ENCODE measurements at places on chromosomes 7 and 10.

GRCh38 chr7:104135760-104136558 is 71.9 kb downstream of the ORC5 start:
- no peak for DNase-seq
- H3K27ac ChIP-seq = no peak overlapping the region
- peaks cover 7% of the 10 kb centered on the region for H3K36me3 ChIP-seq
- no peaks in the 10 kb centered on the region for H3K4me1 ChIP-seq

GRCh38 chr10:99854860-99855259 is 72.4 kb downstream of the ABCC2 start:
- no peak overlapping the region for H3K27ac ChIP-seq
- H3K27me3 ChIP-seq = no peaks in the 10 kb centered on the region
- peaks cover 5% of the 10 kb centered on the region for H3K36me3 ChIP-seq
- no peaks in the 10 kb centered on the region for H3K4me1 ChIP-seq
- DNase-seq = no peak

GRCh38 chr7:98085674-98086073 is 21.0 kb upstream of the LMTK2 start:
- peak overlapping the region; percentile 18 for H3K4me3 ChIP-seq
- no peaks in the 10 kb centered on the region for H3K27me3 ChIP-seq
- peak; percentile 68 for DNase-seq
- H3K27ac ChIP-seq = peak overlapping the region; percentile 94
- peaks cover 45% of the 10 kb centered on the region for H3K4me1 ChIP-seq

DNA sequence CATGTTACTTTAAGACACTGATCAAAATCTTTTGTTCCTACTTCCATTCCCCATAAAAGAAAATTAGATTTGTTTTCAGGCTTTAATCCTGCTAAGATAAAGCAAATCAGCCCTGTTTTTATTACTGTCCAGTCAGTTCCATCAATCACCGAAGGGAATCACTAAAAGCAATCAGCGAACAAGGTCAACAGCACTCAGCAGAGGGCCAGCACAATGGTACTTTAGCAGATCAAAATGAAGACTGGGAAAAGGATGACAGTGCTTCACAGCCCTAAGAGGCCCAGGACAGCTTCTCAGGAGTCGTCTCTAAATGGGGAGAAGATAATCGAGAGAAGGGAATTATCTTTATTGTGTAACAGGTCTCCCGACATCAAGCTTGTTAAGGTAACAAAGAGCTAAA is 32.7 kb downstream of the SEM1 start:
- DNase-seq = no peak
- no peaks in the 10 kb centered on the region for H3K36me3 ChIP-seq
- H3K27ac ChIP-seq = no peak overlapping the region
- H3K4me1 ChIP-seq = no peaks in the 10 kb centered on the region

GRCh38 chr7:27842094-27842692 is 102.2 kb downstream of the TAX1BP1 start:
- H3K4me1 ChIP-seq = no peaks in the 10 kb centered on the region
- H3K4me3 ChIP-seq = no peak overlapping the region
- no peak overlapping the region for H3K27ac ChIP-seq
- DNase-seq = no peak
